ENCODE measurements at places on chromosomes 7 and 10. TPM values are rescaled to one million over a fixed set of nuclear protein-coding genes. Genes with fewer than 3 reads are reported as not detected.

DNA sequence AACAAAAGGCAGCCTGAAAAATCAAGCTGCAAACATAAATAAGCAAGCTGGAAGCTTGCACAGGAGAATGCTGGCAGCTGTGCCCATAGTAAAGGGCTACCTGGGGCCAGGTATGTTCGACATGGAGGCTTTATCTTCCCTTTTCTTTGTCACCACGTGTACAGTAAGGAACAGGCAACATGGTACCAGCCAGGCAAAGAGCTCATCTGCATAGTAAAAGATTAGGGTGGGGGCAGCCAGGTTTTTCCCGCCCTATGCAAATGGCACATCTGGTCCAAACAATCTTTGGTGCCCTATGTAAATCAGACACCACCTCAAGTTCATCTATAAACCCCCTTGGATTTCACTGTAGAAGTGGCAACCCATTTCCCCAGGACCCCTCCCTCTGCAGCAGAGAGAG, 625.1 kb downstream of the TYW1 start:
- peaks cover 17% of the 10 kb centered on the region for H3K4me1 ChIP-seq
- H3K27me3 ChIP-seq, result no peaks in the 10 kb centered on the region
- H3K36me3 ChIP-seq, result no peaks in the 10 kb centered on the region
- no peak for DNase-seq
- H3K27ac ChIP-seq, result no peak overlapping the region
- H3K4me3 ChIP-seq, result no peak overlapping the region

- H3K4me1 ChIP-seq, result no peaks in the 10 kb centered on the region
- H3K27ac ChIP-seq, result no peak overlapping the region
- no peak overlapping the region for H3K4me3 ChIP-seq
- H3K27me3 ChIP-seq, result peaks cover 2% of the 10 kb centered on the region
Measured at GRCh38 chr7:43039346-43039745, 73.1 kb upstream of the HECW1 start.

DNA sequence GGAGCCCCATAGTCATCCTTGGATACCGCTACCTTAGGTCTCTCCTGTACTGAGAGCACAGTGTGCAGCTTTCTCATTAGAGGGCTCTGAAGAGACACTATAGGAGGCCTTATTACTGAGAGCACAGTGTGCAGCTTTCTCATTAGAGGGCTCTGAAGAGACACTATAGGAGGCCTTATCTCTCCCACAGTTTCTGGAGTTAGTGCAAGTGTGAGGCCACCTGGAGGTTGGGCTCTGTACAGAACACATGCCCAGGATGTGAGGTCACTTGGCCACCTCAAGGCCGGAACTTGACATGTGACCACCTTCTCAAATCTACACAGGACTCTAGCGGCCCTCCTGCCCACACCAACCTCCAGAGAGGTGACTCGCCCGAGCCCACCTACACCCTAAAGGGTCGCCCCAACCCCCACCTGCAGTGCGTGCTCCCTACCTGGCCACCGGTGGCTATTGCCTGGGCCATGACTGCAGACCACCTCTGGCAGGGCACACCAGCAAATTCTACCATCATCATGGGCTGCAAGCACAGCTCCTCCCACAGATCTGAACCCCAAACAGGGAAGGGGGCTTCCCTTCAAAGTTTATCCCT, 24.6 kb downstream of the FRMPD2 start:
- no peak for DNase-seq
- no peaks in the 10 kb centered on the region for H3K27me3 ChIP-seq
- peaks cover 6% of the 10 kb centered on the region for H3K4me1 ChIP-seq
- H3K27ac ChIP-seq, result no peak overlapping the region
- no peaks in the 10 kb centered on the region for H3K36me3 ChIP-seq
- no peak overlapping the region for H3K4me3 ChIP-seq

DNA sequence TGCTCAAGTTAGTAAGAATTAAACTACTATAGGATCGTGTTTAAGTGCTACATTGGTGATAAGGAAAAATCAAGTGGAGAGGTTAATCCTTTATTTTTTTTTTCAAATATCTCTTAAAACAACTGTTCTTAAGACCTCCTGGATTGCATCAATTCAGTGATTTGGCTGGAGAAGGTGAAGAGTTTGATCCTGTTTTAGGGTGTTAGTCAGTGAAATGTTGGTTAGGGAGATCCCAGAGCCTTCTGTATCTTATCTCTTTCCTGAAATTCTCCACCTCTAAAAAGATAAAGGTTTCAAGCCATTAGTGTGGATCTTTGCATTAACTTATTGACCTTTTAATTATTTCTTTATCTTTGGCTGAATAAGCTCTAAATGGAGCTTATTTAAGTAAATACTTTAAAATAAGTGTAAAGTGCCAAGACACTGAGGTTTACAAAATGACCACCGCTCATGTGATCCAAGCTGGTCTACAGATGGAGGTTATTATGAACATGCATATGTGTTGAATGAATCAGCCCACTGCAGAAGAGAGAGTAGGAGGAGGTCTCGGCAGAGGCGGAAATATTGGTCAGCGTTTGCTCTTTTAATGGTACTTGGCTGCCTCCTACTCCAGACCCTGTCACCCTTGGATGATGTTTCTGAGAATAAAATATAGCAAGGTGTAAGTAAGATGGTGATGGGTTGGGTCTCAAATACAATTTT, 51.8 kb upstream of the BMPER start:
- no peak overlapping the region for H3K27ac ChIP-seq
- H3K36me3 ChIP-seq, result peaks cover 5% of the 10 kb centered on the region
- peaks cover 6% of the 10 kb centered on the region for H3K4me1 ChIP-seq

FFAR4 gene
- not detected for total RNA-seq

DNA sequence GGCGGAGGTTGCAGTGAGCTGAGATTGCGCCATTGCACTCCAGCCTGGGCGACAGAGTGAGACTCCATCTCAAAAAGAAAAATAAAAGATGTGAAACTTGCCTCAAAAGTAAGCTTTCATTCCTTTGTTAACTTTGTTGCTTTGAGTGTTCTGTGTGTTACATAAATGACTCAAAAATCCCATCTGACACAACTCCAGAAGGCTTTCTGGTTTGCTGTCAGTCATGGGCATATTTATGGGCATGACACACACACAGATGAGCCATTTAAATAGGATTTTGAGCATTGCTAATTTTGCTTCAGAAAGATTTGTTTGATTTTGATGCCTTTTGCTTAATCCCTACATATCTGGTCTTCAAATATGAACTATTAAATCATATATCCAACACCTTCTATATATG, 82.6 kb downstream of the CACNB2 start:
- no peak for DNase-seq
- H3K27ac ChIP-seq, result no peak overlapping the region
- no peak overlapping the region for H3K4me3 ChIP-seq
- peaks cover 3% of the 10 kb centered on the region for H3K27me3 ChIP-seq
- H3K4me1 ChIP-seq, result no peaks in the 10 kb centered on the region

Data from glutamatergic neuron (in vitro differentiated cells).